ENCODE measurements at places on chromosomes 2 and 18.
A peak's percentile ranks its signal among the peaks of the same experiment; 100 is the strongest.

GRCh38 chr18:51654488-51655326 is 457.2 kb upstream of the MEX3C start:
- DNase-seq: no peak

GRCh38 chr2:101360232-101360631 is 27.1 kb downstream of the CREG2 start:
- no peak for DNase-seq

DNA sequence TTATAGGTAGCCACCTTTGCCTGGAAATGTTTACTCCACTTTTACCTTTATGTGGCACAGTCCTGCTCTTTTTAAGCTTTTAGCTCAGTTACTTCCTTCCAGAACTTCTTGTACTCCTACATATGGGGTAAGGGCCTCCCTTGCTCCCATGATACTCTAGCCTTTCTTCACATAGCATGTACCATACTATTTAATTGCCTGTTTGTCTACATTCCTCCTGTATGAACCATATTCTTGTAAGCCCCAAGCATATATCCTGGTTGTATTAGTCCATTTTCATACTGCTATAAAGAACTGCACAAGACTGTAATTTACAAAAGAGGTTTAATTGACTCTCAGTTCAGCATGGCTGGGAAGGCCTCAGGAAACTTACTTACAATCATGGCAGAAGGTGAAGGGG is 90.6 kb upstream of the VWC2L start:
- DNase-seq: no peak

GRCh38 chr2:200330351-200331060 is 24.0 kb downstream of the SPATS2L start:
- DNase-seq: no peak

GRCh38 chr2:64454386-64455332 is 697 bp downstream of the LGALSL start:
- peak; percentile 18 for DNase-seq

DNA sequence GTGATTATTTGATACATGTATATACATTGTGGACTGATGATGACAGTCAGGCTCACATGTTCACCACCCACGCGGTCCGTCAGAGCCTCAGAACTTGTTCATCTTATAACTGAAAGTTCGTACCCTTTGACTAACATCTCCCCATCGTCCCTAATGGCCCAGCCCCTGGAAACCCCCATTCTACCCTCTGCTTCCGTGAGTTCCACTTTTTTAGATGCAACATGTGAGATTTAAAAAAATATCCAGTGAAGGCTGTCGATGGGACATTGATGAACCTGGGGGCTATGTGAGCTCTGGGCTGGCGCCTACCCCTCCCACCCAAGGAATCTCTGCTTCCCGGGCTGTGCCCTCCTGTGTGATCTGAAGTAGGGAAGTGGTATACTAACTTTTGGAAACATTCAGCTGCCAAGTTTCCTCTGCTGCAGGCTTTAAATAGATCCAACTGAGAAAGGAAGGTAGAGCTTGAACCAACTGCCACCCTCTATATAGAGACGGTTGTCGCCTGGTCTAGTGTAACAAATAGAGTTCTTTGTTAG is 163.8 kb downstream of the FAM210A start:
- peak; percentile 86 for DNase-seq

DNA sequence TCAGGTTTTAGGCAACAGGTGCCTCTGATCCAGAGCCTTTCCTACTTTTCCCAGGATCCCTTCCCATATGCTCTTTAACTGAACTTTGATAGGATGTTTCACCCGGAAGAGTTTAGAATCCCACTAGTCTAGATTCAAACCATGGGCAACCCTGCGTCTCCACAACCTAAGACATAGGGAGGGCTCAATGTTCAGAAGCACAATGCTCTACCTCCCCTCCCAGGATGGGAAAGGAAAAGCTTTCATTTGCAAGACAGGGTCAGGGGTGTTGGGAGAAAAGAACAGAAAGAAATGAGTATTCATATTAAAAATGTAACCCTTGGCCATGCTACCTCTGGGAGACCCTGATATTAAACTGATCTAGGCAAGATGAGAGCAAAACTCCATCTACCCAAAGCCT is 230.4 kb downstream of the MREG start:
- DNase-seq: no peak

- DNase-seq: no peak
Observed at GRCh38 chr2:196399722-196400691, 228.6 kb upstream of the STK17B start.

DNA sequence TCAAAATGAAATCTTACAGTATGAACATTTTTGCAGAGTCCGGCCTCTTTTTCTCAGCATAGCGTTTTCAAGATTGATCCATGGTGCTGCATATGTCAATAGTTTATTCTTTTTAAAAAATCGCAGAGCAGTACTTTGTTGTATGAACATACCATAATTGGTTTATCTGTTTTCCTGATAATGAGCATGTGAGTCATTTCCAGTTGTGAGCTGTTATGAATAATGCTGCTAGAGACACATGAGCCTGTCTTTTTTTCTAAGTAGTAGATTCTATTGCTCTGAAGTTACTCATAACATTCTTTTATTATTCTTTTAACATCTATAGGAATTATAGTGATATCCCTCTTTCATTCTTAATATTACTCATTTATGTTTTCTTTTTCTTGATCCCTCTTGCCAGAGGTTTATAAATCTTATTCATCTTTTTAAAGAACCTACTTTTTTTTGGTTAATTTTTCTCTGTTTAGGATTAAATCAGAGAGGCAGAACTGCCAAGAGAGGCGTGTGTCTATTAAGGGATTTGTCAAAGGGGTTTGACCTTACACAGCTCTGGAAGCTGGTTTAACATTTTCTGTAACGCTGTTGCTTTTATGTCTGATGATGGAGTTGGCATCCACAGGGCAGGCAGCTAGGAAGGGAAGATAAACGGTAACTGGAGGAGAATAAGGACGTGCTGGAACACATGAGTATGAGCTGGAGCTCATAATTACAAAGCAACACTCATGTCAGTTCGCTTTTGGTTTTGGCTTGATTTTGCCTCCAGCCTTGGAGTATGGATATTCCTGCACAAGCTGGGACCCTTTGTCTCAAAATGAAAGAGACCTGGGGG is 47.4 kb downstream of the MGAT5 start:
- DNase-seq: no peak

GRCh38 chr2:151032741-151033191 is 228.9 kb downstream of the RBM43 start:
- DNase-seq: no peak

GRCh38 chr2:41610501-41611190 is 437.2 kb upstream of the PKDCC start:
- no peak for DNase-seq

All from stimulated activated CD8-positive, alpha-beta memory T cell treated with anti-CD3 and anti-CD28 coated beads, Interleukin-15, amount 100 ng/mL, for 48 hours (primary cell).